Hypothalamus (tissue), 51 donors: ENCODE measurements at places on chromosomes 1 and 21.

DNA sequence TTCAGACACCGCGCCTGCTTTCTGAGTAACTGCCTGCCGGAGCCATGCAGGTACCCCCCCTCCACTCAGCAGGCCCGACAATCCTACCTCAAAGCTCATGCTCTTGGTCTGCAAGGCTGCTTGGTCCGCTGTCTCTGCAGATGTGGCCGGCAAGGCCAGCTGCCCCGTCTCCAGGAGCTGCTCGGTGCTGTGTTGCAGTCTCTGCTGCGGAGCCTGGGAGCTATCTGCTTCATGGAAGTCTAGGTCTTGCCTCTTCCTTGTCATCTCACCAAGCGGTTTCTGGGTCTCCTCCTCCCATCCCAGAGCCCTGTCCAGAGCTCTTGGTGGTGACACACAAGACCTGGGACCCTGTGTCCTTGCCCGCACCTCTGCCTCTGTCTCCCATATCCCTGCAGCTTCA, 24.0 kb upstream of the GNPAT start:
- DNase-seq: no peak

DNA sequence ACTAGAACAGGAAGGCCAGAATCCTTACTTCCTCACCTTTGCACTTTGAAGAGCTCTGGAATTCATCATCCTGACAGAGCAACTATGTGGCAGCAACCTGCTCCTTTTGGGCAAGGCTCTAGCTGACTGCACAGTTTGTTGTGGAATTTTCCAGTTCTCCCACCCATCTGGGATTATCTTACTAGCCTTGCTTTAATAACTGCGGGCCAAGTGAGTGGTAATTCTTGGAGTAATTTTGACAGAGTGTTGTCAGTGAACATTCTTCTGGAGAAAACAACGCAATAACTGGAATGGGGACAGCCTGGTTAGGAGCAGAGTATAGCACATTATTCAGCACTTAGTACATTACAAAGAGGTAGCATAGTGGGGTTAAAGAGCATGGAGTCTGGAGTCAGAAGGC, 75.3 kb downstream of the NTMT2 start:
- no peak for DNase-seq

- DNase-seq: no peak
Observed at GRCh38 chr1:216032961-216033614, 390.2 kb downstream of the USH2A start.

- DNase-seq: no peak
Observed at GRCh38 chr1:116078699-116079223, 32.4 kb upstream of the MAB21L3 start.

DNA sequence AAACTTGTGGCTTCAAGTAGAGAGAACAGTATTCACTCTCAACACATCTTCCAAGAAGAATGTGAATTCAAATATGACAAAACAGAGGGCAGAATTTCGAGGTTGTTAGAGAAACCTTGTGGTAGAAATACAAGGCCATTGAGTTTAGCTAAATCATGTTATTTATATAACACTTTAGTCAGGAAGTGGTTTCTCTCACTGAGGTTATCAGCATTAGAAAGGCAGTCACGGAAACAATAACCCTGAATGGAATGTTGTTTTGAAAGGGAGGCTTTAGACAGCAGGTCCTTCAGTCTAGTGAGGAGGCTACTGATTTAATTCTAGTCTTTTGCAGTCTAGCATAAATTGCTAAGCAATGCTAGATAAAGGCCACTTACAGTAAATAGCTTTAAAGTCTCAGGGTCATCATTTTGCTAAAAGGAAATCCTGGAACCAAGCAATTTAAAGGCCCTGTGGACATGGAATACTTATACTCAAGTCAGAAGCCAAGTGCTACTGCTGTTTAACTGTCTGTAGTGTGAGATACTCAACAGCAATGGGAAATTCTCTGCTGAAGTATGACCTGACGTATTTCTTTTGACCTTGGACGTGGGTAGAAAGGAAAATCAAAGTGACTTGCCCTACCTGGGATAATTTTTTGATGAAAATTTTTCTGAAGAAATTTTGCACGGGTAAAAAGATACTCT, 89.0 kb upstream of the CHODL start:
- DNase-seq: no peak
